ENCODE measurements at places on chromosomes 7 and 10. TPM values are rescaled to one million over a fixed set of nuclear protein-coding genes. Genes with fewer than 3 reads are reported as not detected.

WIPF3 gene
- total RNA-seq = 1.0 TPM

ST8SIA6 gene
- 7.0 TPM for total RNA-seq

ANKRD61 gene
- not detected for total RNA-seq

GRCh38 chr7:115674467-115675024 is 356.0 kb downstream of the TFEC start:
- no peak for DNase-seq

DNA sequence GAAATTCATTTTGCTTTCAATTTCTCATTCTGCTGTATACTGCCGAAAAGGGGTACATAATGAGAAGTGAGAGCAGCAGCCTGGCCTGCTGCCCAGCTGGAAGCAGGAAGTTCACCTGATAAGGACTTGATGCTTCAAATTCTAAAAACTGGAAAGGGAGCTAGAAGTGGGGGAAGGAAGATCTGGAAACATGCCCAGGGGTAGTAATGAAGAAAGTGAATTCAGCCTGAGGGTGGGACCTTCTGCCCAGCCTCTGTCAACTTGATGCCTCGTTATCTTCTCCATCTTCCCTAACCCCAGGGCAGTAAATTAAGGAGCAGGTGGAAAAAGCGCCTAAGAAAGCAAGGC is 69.4 kb downstream of the ARMH3 start:
- peak; percentile 67 for DNase-seq

- no peak for DNase-seq
Measured at GRCh38 chr10:88063861-88064557, 200.6 kb downstream of the PTEN start.

GRCh38 chr10:119872860-119873681 is 428 bp upstream of the MCMBP start:
- DNase-seq = peak; percentile 88

DNA sequence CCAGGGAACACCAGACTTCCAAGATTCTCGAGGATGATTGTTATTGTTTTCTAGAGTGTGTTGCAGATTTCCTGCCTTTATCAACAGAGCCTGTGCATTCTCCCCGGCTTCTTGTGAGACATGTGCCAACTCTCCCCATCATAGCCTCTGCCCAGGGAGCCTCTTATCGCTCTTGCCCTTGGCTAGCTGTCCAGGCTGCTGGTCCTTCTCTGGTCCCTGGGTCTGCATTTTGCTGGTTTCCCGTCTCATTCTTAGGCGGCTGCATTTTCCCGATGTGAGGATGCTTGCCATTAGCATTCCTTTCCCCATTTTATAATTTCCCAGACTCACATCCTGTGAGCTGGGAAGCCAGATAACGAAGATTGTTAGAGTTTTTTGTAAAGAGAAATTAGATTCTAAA is 15.2 kb downstream of the SLC13A4 start:
- no peak for DNase-seq

DNA sequence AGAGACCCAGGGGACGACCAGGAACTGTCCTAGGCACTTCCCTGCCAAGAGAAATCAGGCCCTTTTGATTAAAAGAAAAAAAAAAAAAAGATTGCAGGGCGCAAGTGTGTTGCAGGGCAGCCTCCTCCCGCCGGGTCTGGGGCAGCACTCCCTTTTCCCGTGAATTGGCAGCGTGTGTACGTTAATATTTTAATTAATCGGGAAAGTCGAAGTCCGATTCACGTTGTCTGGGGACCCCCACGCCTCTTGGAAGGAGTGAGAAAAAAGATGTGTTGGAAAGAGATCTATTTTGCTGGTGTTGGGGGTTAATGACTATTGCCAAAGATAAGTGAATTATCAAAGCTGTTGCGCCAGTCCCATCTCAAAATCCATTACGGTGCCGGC is 1.3 kb upstream of the EBF3 start:
- no peak for DNase-seq

DNA sequence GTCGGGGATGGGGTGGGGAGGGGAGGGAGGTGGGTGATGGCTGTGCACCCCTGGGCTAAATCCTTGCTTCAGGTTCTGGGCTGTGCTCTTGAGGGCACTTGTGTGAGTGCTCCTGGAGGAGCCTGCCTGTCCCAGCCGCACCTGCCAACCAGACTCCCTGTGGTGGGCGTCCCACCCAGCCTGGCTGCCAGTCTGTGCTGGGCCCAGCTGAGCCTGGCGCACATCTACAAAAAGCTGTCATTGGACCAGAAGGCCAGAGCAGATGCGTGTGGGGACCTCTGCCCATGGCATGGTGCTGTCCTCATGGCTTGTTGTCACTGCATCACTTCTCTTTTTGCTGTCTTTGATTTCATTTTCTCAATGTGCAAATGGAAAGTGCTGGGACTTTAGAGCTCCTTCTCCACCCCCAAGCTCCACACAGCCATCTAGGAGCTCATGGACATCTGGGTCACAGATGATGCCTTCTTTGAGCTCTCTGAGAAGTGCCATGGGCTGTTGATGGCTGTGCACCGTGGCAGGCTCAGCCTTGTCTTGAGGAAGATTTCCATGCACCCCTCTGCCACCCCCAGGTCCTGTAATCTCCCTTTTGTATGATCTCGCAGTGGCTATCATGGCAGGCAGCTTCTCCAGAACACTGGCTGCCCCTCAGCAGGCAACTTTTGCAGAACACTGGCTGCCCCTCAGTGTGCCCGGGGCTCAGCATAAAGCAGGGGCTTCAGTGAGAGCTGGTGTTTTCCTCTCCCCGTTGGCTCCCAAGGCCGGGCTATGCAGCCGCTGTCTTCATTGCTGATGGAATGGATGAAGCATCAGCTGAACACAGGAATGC is 83.9 kb downstream of the ADCY1 start:
- peak; percentile 46 for DNase-seq

DNA sequence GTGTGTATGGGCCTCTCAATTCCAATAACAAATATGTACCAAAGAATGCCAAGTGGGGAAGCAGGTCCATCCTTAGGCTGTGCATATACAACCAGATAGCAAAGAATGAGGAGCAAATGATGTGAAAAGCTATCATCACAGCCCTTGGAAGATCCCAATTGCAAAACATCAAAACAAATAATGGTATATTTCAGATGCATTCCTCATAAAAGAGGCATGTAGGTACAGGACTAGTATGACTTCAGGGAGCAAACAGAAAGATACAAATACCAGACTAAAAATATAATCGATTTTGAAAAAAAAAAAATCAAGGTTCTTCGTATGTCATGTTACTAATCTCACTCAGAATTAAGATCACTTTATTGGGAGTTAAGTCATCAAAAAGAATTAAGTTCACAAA is 18.5 kb upstream of the SPOCK2 start:
- no peak for DNase-seq

DNA sequence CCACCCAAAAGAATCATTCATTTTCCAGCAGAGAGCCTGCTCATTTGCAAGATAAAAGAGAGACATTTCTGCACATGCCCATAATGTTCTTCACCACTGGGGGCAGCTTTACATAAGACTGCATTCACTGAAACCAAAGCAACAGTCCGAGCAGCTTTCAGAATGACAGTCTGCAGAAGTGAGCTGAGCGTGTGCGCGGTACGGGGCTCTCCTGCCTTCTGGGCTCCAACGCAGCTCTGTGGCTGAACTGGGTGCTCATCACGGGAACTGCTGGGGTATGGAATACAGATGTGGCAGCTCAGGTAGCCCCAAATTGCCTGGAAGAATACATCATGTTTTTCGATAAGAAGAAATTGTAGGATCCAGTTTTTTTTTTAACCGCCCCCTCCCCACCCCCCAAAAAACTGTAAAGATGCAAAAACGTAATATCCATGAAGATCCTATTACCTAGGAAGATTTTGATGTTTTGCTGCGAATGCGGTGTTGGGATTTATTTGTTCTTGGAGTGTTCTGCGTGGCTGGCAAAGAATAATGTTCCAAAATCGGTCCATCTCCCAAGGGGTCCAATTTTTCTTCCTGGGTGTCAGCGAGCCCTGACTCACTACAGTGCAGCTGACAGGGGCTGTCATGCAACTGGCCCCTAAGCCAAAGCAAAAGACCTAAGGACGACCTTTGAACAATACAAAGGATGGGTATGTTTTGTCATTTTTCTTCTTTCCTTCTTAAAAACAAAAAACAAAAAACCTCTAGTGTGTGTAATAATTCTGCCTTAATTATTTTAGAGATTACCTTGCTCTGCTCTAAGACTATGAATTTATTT is at the start of gene LRRTM3:
Gene LRRTM3, plus strand, starts transcription at position 141 of the 820 bp plus-strand sequence.
- DNase-seq = peak; percentile 31

- no peak for DNase-seq
Measured at GRCh38 chr7:12982178-12982577, 294.7 kb downstream of the ARL4A start.

DNA sequence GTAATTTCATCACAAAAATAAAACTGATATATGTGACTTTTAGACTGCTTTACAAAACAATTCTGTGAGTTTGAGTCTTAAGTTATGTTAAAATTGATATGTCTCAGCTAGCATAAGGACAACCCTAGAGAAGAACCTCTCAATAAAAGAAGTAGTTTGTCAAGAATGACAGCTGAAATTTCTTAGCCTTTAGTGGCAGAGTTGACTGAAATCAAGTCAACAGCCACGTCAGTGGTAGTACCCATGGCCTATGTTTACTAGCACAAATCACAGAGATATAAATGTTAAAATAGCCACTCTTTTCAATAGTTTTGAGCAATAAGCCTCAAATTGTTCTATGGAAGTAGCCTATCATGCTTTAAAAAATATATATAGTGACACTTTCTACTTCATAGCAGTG is 138.9 kb upstream of the FERD3L start:
- DNase-seq = no peak

- DNase-seq = no peak
Measured at GRCh38 chr10:106338486-106338885, 826.0 kb downstream of the SORCS1 start.

GRCh38 chr7:24754906-24755506 is 2.3 kb downstream of the GSDME start:
- no peak for DNase-seq

All from upper lobe of left lung (tissue), 6 donors.